ENCODE measurements at places on chromosomes 2 and 18. TPM values are rescaled to one million over a fixed set of nuclear protein-coding genes. Genes with fewer than 3 reads are reported as not detected.

The VSNL1 gene
- 13.8 TPM for polyA plus RNA-seq

The ASIC4 gene
- polyA plus RNA-seq: 0.27 TPM

The RPRM gene
- polyA plus RNA-seq: 1.1 TPM

The OXER1 gene
- polyA plus RNA-seq: 6.5 TPM

The GRB14 gene
- 68.9 TPM for polyA plus RNA-seq

The MERTK gene
- polyA plus RNA-seq: 12.7 TPM

The EML6 gene
- polyA plus RNA-seq: 0.75 TPM

The MDH1B gene
- 4.6 TPM for polyA plus RNA-seq

The SLC5A7 gene
- 0.09 TPM for polyA plus RNA-seq

The TRABD2A gene
- polyA plus RNA-seq: 22.5 TPM

The CHRNG gene
- polyA plus RNA-seq: 0.08 TPM

The CD302 gene
- polyA plus RNA-seq: 60.7 TPM

DNA sequence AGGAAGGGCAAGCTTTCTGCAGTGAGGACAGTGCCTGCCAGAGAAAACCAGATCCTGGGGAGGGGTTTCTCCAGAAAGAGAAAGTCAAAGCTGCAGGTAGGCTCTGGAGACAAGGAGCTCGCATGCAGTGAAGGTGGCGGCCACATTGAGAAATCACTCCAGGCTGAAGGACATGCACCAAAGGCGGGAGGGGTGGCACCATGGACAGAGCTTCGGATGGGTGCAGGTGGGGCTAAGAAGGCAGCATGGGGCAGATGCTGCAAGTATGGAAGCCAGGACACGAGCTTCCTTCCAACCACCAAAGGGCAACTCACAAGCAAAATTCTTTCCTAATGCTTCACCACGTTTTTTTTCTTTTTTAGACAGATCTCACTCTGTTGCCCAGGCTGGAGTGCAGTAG, 104.4 kb upstream of the SLC35G4 start:
- DNase-seq: no peak

DNA sequence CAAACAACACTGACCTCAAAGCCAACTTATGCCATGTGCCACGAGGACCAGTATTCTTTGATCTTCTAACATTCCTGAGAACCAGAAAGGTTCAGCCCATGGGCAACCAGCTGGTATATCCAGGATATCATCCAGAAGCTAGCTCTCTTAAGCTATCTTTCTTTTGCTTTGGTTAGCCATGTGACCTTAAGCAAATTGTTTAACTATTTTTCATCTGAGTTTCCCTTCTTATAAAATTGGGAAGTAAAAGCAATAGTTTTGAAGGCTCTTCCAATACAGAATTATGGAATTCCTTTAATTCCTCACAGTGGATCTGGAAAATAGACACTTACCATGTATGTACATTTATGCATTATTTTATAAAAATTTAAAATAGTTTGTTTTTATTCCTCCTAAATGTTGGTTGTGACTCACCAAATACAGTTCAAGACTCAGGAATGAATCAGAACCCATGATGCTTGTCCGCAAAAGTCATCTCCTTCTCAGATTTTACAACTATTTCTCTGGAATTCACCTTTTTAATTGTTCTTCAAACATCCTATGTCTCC, 435.7 kb downstream of the ZEB2 start:
- DNase-seq: no peak

DNA sequence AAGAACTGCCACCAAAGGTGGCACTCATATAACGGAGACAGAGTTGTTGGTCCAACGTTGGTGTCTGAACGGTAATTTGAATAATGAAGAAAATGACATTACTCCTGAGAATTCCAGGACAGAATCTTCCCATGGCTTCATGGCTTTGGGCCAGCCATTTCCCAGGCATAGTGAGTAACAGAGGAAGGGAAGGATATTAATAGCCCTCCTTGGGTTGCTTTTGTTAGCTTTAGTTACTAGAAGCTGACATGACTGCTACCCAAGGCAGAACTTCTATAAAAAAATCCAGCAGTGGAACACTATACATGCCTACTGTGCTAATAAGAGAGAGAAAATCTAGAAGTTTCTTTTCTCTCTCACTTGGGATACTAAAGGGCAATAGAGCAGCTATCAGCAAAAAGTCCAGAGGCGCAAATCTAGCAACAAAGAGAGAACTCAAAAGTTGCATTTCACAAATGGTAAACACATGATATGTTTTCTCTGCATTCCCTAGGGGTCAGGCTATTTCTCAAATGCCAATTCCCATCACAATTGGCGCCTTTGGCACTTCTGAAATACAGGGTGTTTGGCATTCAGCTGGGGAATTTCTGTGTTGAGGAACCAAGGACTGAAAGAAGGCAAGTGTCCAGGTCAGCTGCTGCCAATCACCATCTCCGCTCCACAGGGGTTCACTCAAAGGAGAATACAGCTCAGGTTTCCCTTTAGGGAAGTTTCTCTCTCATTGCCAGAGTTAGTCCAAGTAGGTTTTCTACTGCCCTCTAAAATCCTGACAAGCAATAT, 160.8 kb upstream of the KYNU start:
- DNase-seq: no peak

- DNase-seq: no peak
Measured at GRCh38 chr2:149059822-149060221, 21.3 kb downstream of the LYPD6B start.

GRCh38 chr2:205646680-205647079, 35.6 kb upstream of the NRP2 start:
- no peak for DNase-seq

GRCh38 chr2:48715956-48716355, 39.6 kb downstream of the LHCGR start:
- peak; percentile 52 for DNase-seq

DNA sequence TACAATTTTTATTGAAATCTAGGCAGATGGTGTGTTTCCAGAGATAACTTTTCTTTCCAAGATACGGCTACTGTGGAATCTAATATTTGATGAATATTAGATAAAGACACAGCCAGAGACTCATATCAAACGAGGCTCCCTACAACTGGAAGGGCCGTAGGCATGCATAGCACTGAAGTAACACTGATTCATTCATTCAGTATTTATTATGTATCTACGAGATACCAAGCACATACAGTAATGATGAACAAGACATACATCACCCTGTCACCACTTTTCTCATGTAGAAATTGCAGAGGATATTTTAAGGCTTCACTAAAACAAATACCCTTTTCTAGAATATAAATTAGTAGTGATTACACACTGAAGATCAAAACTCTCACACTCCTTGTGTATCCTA, 74.5 kb downstream of the KCTD18 start:
- no peak for DNase-seq

DNA sequence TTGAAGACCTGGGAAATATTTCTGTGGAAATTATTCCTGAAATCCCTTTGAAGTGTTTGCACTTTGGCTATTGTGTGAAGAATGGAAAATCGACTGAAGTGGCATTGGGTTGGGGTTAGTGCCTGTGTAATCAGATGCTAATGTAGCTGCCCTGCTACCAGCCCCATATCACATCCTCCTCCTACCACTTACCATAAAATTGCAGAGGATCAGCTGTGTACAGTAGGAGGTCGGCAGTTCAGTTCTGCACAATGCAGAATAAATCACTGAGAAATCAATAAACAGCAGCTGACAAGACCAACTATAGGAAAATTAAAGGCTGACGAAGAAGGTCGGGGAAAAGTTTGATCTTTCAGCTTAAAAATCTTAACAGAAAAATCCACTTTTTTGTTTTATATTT, 440.9 kb downstream of the PTPRM start:
- no peak for DNase-seq

- peak; percentile 27 for DNase-seq
Measured at GRCh38 chr18:76875390-76876325, 53.3 kb downstream of the ZNF236 start.

- no peak for DNase-seq
Measured at GRCh38 chr18:47953471-47953931, 23.0 kb upstream of the SMAD2 start.

DNA sequence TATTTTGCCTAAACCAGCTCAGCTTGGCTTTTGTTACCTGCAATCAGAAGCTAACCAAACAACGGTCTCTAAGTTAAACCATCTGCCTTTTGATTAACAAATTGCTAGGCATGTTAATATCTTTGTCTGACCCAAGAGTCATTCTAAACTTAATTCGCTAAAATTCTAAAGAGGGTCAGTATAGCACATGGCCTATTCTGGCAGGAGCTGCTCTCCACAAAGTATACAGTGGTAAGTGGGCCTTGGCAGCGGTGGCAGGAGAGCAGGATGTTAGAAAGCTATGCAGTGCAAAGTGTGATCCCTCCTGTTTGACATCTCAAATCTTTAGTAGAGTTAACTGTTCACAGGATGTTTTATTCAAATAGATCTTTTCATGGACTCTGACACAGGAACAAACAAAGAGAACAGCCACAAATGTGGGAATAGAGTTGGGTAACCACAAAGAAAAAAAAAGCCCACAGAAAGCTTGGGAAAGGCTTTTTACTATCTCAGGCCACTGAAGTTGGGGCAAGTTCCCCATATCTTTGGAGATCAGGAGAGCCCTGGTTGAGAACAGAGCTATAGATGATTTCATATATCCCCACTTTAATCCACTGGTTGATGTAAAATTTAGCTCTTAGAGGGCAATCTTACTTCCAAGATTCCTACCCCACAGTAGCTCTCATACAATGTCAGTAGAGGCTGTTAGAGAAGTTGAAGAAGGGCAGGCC, 10.6 kb downstream of the CFAP210 start:
- no peak for DNase-seq

Data from right lung (tissue), 10 donors.